Activated T-helper 1 cell treated with anti-CD3 and anti-CD28 coated beads, Interleukin-12 subunit alpha, Interleukin-12 subunit beta, Interleukin-2, Interleukin-4 antibody, amounts not matched to agents 30 ng/mL and 10 ng/mL and 1 ng/mL, durations not matched to agents 14 hours and 24 hours and 36 hours (primary cell): ENCODE measurements at places on chromosomes 1 and 21.

GRCh38 chr1:17633654-17634053 lies 94.2 kb downstream of the ARHGEF10L start:
- H3K4me1 ChIP-seq, result no peaks in the 10 kb centered on the region
- DNase-seq, result no peak

DNA sequence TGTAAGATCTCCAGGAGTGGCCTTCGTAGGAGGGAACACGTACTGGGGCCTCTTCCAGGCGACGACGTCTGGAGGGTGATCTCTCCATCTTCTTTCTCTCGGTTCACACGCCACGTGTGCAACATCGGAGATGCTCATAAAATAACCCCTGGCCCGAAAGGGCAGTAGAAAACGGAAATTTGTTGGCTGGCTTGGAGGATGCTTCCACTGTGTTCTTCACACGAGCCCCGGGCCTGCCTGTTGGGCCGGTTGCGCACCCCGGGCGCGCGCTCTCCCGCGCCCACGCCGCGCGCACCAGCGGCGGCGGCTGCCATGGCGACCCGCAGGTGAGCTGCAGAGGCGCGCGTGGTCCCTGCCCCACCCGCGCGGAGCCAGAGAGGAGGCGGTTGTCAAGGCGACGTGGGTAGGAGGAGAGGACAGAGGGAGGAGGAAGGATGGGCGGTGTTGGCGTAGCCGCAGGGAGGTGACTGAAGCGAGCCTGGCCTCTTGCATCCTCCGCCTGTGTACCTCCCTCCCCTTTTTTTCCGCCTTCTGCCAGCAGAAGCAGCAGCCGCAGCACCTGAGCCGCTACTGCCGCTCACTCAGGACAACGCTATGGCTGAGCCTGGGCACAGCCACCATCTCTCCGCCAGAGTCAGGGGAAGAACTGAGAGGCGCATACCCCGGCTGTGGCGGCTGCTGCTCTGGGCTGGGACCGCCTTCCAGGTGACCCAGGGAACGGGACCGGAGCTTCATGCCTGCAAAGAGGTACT lies at the start of gene ELAPOR1:
TSS of gene ELAPOR1 (plus strand) at position 526 of the 752 bp plus-strand sequence. CDS start at position 595, 69 bp downstream.
- H3K36me3 ChIP-seq, result peaks cover 2% of the 10 kb centered on the region
- DNase-seq, result peak; percentile 84
- peaks cover 21% of the 10 kb centered on the region for H3K27me3 ChIP-seq
- H3K4me3 ChIP-seq, result peak within 1 kb of the TSS; percentile 89

DNA sequence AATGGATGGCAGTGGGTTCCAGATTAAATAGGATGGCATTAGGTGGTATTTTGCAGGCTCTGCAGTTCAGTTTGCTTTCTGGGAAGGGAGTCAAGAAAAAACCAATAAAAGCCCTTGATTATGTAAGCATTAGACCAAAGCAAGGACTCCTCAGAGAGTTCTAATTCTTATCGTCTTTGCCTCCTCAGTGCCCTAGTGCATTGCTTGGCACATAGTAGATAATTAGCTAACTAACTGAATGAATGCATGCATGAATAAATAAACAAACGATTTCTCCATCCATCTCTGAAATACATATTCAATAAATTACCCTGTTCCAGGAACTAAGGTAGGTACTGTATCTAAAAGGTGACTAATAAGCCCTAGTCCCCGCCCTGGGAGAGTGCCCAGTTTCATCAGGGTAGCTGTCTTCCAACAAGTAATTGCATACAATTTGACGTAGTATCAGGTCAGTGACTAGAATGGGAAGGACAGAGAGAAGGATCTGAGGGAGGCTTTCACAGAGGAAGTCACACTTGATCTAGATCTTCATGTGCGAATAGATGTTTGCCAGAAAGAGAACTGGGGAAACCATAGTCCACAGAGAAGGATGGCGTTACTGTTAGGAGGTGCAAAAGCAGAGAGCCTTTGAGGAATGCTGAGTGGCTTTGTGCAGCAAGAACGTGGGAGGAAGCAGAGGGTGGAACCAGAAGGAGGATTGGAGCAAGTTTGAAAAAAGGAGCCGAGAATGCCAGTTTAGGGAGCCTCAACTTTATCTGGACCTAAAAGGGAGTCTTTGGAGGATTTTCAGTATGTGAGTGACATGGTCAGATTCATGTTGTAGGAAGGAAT lies 111.4 kb downstream of the TBX19 start:
- H3K36me3 ChIP-seq, result no peaks in the 10 kb centered on the region
- peaks cover 30% of the 10 kb centered on the region for H3K27me3 ChIP-seq
- no peak for DNase-seq

DNA sequence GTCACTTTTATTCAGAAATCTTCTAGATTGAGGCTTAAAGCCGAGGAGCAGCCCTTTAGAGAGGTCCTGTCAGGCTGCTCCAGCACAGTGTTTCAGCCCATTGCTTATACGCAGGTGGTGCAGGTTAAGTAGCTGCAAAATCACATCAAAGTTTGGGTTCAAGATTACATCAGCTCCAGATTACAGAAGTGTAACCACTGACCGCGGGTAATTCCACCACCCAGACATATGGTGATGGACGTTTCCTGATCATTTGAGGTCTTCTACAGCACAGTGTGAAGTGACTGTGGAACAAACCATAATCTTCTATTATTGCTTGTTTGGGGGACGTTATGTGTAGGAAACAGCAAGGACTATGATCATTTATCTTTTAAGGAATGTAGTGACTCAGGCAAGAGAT lies 11.8 kb downstream of the C1orf115 start:
- peaks cover 6% of the 10 kb centered on the region for H3K27me3 ChIP-seq
- no peaks in the 10 kb centered on the region for H3K36me3 ChIP-seq
- no peak overlapping the region for H3K27ac ChIP-seq
- H3K4me3 ChIP-seq, result no peak overlapping the region
- DNase-seq, result no peak

GRCh38 chr1:38476111-38476849 lies 383.3 kb downstream of the RRAGC start:
- peaks cover 42% of the 10 kb centered on the region for H3K27me3 ChIP-seq
- H3K36me3 ChIP-seq, result no peaks in the 10 kb centered on the region
- no peak overlapping the region for H3K4me3 ChIP-seq
- DNase-seq, result no peak

- peaks cover 11% of the 10 kb centered on the region for H3K27me3 ChIP-seq
- H3K4me3 ChIP-seq, result no peak overlapping the region
- no peak overlapping the region for H3K27ac ChIP-seq
- H3K36me3 ChIP-seq, result no peaks in the 10 kb centered on the region
- no peak for DNase-seq
- no peaks in the 10 kb centered on the region for H3K4me1 ChIP-seq
These were observed 91.5 kb downstream of the SPATA46 start for GRCh38 chr1:162285149-162285561.
